Kidney (tissue), 22 donors: ENCODE measurements at places on chromosomes 2 and 18. TPM values are rescaled to one million over a fixed set of nuclear protein-coding genes. Genes with fewer than 3 reads are reported as not detected.

SERPINB11 gene
- total RNA-seq: not detected

- H3K4me3 ChIP-seq: no peak overlapping the region
- H3K36me3 ChIP-seq: no peaks in the 10 kb centered on the region
- no peak for DNase-seq
- no peaks in the 10 kb centered on the region for H3K4me1 ChIP-seq
- H3K27me3 ChIP-seq: no peaks in the 10 kb centered on the region
- H3K27ac ChIP-seq: no peak overlapping the region
Measured at GRCh38 chr2:172261292-172261691, 158.6 kb upstream of the DLX2 start.

DNA sequence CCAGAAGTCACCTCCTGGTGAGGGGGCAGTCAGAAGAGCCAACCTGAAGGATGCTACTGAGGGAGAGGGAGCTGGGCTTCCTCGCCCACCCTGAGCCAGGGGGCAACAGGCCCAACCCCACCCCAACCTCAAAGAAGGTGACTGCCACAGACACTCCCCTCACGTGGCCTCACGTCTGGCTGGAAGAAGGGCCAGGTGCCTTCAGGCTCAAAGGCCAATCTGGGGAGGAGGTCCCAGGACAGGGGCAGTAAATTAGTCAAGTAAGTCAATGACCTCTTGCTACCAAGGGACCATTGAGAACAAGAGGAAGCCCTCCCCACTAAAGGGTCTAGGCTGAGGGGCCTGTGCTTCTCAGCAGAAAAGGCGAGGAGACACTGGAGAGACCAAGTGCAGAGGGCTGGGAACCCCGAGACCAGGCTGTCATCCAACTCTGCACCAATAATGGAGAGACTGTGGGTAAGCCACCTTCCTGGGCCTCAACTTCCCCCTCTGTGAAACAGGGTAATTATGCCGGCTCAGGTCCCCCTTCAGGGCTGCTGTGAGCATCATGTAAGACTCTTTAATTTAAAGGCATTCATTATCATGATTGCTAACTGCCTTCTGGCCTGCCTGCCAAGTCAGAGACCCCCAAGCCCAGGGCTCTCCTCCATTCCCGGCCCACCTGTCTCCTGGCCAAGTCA is 20.2 kb upstream of the TNS1 start:
- H3K27me3 ChIP-seq: no peaks in the 10 kb centered on the region
- no peak overlapping the region for H3K4me3 ChIP-seq

DNA sequence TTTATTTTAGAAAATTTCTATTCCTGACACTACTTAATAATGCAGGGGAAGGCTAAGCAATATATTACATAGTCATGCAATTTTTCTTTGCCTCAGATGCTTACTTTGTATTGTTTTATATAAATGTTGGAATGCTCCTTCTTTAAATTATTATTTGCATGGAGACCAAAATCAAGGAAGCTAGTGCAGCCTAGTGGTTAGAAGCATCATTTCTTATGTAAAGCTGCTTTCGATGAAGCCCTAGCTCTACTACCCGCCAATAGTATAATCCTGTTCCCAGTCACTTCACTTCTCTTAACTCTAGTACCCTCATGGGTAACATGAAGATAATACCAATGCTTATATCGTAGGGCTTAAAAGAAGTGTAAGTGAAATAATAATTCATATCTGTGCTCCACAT is 198.9 kb downstream of the LRATD1 start:
- no peak for DNase-seq
- H3K4me3 ChIP-seq: no peak overlapping the region
- H3K27ac ChIP-seq: no peak overlapping the region

GRCh38 chr2:43191947-43192516 is 34.4 kb downstream of the ZFP36L2 start:
- no peaks in the 10 kb centered on the region for H3K36me3 ChIP-seq
- no peak for DNase-seq
- H3K4me3 ChIP-seq: no peak overlapping the region

- H3K27me3 ChIP-seq: no peaks in the 10 kb centered on the region
- DNase-seq: no peak
- H3K4me1 ChIP-seq: no peaks in the 10 kb centered on the region
Measured at GRCh38 chr2:151306621-151307020, 17.2 kb upstream of the NMI start.

DSC3 gene
- total RNA-seq: not detected

DNA sequence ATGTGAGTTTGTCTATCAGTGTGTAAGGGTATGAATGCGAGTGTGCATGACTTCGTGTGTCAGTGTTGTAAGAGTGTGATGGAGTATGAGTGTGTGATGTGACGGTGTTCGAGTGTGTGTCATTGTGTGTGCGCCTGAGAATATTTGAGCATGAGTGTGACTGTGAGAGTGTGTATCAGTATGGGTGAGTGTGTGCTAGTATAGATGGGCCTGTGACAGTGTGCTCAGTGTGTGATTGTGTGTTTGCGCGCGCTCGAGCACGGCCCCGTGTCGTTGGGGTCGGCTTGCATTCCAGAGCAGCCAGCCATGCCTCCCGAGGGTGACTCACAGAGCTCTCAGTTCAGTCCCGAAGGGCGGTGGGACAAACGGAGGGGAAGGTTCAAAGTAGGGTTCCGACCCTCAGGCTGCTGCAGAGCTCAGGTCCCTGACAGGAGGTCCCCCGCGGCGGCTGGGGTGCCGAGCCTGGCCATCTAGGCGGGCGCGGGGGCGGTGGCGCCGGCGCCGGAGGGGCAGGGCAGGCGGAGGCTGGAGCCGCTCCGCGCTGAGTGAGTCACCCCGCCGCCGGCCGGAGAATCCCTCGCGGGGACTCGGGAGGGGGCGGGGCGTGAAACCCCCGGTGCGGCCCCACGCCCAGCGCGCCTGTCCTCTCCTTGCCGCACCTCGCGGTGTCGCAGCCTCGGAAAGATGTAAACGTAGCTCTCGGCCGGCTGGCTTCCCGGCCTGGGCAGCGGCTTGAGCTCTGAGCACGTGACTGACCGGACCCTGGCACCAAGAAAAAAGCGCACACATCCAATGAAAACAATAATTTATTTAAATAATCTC is 3.8 kb downstream of the DLX2 start:
- H3K4me1 ChIP-seq: peaks cover 4% of the 10 kb centered on the region
- H3K4me3 ChIP-seq: no peak overlapping the region
- peaks cover 62% of the 10 kb centered on the region for H3K27me3 ChIP-seq

MEIS1 gene
- total RNA-seq: 36.7 TPM

GRCh38 chr18:79403723-79404566 is 8.2 kb downstream of the NFATC1 start:
- no peaks in the 10 kb centered on the region for H3K36me3 ChIP-seq
- H3K4me1 ChIP-seq: no peaks in the 10 kb centered on the region
- no peaks in the 10 kb centered on the region for H3K27me3 ChIP-seq
- H3K4me3 ChIP-seq: no peak overlapping the region

- H3K27me3 ChIP-seq: no peaks in the 10 kb centered on the region
- no peak overlapping the region for H3K27ac ChIP-seq
- H3K36me3 ChIP-seq: no peaks in the 10 kb centered on the region
- H3K4me3 ChIP-seq: peak overlapping the region; percentile 90
- H3K4me1 ChIP-seq: no peaks in the 10 kb centered on the region
- no peak for DNase-seq
Measured at GRCh38 chr18:54357082-54357659, 487 bp downstream of the STARD6 start.

HOXD11 gene
- 15.9 TPM for total RNA-seq

INHBB gene
- 3.7 TPM for total RNA-seq

GRCh38 chr2:53527056-53527455 is 240.5 kb upstream of the CHAC2 start:
- H3K4me1 ChIP-seq: no peaks in the 10 kb centered on the region
- DNase-seq: no peak
- no peaks in the 10 kb centered on the region for H3K27me3 ChIP-seq
- H3K36me3 ChIP-seq: no peaks in the 10 kb centered on the region
- H3K27ac ChIP-seq: no peak overlapping the region
- no peak overlapping the region for H3K4me3 ChIP-seq

GRCh38 chr2:2570360-2570759 is 239.3 kb upstream of the MYT1L start:
- no peak for DNase-seq
- no peak overlapping the region for H3K27ac ChIP-seq
- H3K36me3 ChIP-seq: no peaks in the 10 kb centered on the region
- no peak overlapping the region for H3K4me3 ChIP-seq
- H3K4me1 ChIP-seq: no peaks in the 10 kb centered on the region

TUBB8B gene
- not detected for total RNA-seq

STARD6 gene
- total RNA-seq: 0.19 TPM

DNA sequence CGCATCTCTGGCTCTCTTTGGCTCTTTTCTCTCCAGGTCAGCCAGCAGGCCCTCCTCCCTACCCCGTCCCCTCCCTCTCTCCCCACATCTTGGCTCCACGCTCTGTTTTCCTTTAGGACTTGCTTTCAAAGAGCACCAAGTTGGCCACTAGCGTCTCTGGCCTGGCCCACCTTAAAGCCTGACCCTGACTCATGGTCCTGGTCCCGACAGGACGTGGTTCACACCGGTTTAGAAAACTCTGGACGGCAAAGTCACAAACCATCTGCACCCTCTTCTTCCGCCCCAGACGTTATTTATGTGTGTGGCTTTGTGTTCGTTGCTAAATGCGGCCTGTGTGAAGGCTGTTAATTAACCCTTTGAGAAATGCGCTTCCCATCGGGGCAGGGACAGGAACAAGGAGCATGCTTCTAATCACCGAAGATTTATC is 169.0 kb upstream of the HAAO start:
- no peaks in the 10 kb centered on the region for H3K36me3 ChIP-seq
- no peaks in the 10 kb centered on the region for H3K27me3 ChIP-seq
- DNase-seq: peak; percentile 62
- H3K4me1 ChIP-seq: peaks cover 25% of the 10 kb centered on the region
- no peak overlapping the region for H3K4me3 ChIP-seq

DNA sequence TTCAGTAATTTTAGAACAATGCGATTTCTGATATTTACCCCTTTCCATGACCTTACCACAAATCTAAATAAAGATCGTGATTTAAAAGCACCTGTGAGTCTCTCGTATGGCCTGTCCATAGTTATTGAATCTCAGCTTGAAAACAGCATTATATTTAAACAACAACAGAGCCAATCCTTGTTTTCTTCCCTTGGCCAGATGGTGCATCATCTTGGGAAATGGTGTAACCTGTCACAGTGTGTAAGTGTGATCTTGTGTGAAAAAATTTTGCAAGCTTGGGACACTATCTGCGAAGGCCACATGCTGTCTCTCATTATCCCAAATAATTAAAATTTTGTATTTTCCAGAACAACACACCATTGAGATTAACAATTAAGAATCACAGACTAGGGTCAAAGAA is 262.7 kb upstream of the SPHKAP start:
- H3K27me3 ChIP-seq: no peaks in the 10 kb centered on the region
- H3K27ac ChIP-seq: no peak overlapping the region
- H3K4me3 ChIP-seq: no peak overlapping the region

DNA sequence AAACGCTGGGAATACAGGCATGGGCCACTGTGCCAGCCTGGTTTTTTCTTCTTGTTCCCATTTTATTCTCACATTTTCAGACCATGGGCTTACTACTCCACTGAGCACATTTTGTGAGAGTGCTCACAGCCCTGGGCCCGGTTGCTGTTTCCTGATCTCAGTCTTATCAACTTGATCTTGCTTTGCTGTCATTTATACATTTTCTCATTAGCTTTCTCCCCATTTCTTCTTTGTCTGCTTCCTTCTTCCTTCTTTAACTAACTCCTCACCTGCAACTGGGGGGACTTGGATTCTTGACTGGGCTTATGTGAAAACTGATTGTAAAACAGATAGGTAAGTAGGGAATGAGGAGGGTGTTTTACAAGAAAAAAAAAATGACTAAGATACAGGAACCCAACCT is 117.3 kb downstream of the PLB1 start:
- H3K27me3 ChIP-seq: no peaks in the 10 kb centered on the region
- peak; percentile 37 for DNase-seq
- no peak overlapping the region for H3K4me3 ChIP-seq
- H3K36me3 ChIP-seq: no peaks in the 10 kb centered on the region
- peaks cover 8% of the 10 kb centered on the region for H3K4me1 ChIP-seq

DNA sequence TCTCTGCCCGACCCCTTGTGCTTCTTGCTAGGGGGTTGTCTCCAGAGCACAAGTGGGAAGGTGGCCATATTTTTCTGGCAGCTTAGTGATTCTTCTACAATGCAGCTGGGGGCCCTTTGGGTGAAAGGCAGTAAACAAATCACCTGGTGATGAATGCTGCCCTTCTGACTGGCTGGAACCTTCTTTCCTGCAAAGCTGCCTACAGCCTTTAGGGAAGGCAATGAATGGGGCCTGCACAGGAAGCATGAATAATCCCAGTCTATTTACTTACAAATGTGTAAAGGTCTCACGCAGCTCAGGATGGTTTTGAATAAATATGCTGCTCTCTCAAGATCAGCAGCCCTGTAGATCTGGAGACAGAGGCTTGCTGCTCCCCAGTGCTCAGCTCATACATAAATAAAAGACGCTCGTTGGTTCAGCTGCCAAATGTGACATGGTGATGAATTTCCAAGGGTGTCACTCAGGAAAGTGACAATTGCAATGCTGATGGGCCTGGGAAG is 289.2 kb downstream of the TDRD15 start:
- no peak overlapping the region for H3K4me3 ChIP-seq
- no peaks in the 10 kb centered on the region for H3K4me1 ChIP-seq
- H3K27me3 ChIP-seq: no peaks in the 10 kb centered on the region
- no peaks in the 10 kb centered on the region for H3K36me3 ChIP-seq
- H3K27ac ChIP-seq: no peak overlapping the region

DNA sequence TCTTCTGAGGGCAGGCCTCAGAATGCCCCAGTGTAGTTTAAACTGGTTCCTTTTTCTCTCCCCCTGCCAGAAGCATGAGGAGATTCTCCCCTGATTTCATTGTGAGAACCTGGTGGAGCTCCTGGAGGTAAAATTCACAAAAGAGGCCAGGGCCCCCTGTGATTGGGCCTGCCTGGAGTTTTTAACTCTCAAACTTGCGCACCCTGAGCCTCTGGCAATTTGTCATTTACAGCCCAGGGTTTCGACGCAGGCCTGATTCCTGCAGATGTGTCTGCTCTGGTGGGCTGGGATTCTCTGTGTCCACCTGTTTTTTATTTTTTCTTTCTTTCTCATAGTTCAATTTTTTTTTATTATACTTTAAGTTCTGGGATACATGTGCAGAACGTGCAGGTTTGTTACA is 157.9 kb downstream of the ASB1 start:
- no peak overlapping the region for H3K4me3 ChIP-seq
- no peak overlapping the region for H3K27ac ChIP-seq
- no peak for DNase-seq
- H3K36me3 ChIP-seq: no peaks in the 10 kb centered on the region
- H3K27me3 ChIP-seq: no peaks in the 10 kb centered on the region
- H3K4me1 ChIP-seq: no peaks in the 10 kb centered on the region
